MM.1S (cell line): ENCODE measurements at places on chromosomes 12 and 14.
A peak's percentile ranks its signal among the peaks of the same experiment; 100 is the strongest.

DNA sequence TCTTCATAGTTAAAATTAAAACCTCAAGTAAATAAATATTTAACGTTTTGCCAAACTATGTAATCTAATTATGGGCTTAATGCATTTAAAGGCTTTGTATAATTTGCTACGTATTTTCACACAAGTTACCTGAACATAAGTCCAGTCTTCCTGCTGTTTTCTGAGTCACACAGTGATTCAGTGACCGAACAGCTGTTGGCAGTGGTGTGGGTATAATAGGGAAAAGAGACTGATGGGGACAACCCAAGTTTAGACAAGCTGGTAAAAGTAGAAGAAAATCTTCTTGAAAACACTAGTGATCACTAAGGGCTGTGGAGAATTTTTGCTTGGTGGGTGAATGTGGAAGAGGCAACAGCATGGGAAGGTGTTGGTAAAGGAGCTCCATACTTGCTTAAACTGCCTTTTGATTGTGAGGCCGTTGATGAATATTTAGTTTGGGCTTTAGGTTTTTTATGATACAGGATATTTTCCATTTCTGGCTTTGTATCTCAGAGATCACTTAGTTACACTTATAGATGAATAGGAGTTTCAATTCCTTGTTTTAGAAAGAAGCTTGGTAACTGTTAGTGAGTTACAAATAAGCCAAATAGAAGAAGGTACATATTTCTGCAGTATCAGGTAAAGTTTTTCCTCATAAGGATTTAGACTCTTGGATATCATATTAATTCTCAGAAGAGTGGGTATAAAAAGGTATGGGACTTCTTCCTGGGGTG lies 23.9 kb downstream of the LRRK2 start:
- DNase-seq = no peak

DNA sequence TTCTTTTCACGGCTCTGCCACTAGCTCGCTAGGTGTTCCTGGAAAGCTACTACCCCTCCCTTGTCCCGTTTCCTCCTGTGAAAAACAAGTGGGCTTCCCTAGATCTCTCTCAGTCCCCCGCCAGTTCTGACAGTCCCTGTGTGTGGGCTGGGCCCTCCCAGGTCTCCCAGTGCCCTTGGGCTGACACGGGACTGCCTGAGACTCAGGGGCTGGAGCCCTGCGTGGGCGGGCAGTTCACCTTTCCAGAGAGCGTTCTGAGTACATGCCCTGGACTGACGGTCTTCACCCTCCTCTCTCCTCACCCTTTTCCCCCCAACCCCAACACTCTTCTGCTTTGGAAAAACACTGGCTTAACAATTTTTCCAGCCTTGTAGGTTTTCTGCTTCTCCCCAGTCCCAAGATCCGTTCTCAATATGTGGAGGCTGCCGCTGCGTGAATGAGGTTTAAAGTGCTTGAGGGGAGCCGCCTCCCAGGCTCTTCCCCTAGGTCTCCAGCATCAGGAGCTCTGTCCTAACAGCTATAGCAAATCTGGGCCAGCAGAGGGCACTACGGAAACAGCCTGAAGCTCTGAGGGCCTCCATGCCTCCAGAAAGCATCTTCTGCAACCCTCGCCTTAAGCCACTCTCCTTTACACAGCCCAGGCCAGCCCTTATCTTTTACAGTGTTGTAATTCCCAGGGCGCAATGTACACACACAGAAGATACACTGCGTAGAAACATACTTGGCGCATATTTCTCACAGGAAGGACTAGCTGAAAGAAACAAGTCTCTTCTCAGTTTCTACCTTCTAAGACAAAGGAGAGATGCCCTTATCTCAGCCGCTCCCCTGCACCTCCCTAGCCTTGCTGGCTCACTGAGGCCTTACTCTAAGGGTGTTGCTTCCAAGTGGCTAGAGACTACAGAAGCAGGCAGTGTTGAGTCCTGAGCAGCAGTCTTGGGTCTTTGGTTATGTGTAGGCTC lies 10.4 kb upstream of the DCD start:
- peak; percentile 70 for DNase-seq

- DNase-seq = no peak
These were observed 24.8 kb downstream of the PRKCH start for GRCh38 chr14:61346221-61346620.

DNA sequence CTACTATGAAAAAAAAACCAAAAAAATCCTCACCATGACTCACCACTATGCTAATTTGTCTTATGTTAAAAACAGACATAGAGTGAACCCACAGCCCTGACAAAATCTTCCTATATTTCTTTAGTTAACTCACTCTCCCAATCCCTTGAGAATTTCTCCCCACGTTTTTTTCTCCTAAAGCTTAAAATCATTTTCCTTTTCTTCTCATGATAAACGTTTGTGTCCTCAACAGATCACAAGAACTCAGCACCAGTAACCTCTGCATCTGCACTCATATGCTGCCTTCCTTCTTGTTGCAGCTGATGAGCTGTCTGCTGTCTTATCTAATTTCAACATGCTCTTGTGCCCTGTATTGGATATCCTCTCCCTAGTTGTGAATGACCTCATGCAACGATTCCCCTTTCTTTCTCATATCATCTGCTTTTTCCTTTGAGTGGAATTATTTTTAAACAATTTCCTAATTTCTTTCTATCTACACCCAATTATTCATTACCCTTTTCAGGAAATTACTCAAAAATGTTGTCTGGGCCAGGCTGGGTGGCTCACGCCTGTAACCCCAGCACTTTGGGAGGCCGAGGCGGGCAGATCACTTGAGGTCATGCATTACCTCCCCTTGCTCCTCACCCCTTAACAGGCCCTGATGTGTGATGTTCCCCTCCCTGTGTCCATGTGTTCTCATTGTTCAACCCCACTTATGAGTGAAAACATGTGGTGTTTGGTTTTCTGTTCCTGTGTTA lies 427.5 kb upstream of the MGAT4C start:
- DNase-seq = no peak

GRCh38 chr12:1799882-1800400 lies 20.4 kb upstream of the LRTM2 start:
- DNase-seq = no peak

GRCh38 chr12:115421350-115421749 lies 737.4 kb upstream of the TBX3 start:
- DNase-seq = no peak
